ENCODE measurements at places on chromosomes 7 and 10.

DNA sequence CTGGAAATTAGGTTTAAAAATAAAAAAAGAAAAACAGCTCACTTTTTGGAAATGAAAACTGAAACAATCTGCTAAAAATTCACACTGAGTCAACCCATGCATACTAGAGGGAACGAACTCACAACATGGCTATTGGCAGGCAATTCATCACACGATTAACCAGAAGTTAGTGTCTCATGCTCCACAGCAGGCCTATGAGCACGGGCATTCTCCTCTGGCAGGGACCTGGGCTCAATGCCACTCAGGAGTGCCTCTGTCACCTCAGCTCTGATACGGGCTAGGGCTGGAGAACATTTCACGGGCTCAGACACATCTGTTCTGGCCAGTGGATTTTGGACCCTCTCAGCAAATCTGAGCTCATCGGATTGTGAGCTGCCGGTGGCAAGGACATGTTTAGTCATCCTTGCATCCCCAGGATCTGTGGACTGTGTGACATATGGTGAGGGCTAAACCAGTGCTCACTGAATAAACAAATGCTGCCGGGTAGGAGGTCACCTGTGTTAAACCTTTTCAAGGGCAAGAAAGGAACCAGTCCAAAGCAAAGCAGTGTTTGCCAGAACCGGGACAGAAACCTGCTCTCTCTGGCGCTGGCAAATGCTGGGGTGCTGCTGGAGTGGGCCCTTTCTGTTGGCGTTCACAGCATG, 40.1 kb downstream of the POLR3A start:
- DNase-seq: no peak

DNA sequence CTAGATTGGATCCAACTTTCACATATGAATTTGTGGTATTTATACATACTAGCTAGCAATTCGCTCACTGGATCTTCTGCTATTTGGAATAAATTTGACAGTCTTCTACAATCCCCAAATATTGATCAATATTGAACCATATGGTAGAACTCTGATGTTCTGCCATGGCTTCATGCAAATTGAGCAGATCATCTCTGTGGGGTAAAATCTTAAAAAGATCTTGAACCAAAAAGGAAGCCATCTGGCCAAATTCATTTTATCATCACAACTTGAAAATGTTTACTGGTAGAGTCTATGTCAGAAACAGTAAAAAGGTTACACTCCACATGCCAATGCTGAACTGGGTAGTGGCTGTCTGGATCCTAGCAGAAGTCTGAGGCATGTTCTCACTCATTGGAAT, 80.0 kb downstream of the LHFPL3 start:
- no peak for DNase-seq

- no peak for DNase-seq
These were observed 74.5 kb downstream of the VWDE start for GRCh38 chr7:12328888-12329770.

DNA sequence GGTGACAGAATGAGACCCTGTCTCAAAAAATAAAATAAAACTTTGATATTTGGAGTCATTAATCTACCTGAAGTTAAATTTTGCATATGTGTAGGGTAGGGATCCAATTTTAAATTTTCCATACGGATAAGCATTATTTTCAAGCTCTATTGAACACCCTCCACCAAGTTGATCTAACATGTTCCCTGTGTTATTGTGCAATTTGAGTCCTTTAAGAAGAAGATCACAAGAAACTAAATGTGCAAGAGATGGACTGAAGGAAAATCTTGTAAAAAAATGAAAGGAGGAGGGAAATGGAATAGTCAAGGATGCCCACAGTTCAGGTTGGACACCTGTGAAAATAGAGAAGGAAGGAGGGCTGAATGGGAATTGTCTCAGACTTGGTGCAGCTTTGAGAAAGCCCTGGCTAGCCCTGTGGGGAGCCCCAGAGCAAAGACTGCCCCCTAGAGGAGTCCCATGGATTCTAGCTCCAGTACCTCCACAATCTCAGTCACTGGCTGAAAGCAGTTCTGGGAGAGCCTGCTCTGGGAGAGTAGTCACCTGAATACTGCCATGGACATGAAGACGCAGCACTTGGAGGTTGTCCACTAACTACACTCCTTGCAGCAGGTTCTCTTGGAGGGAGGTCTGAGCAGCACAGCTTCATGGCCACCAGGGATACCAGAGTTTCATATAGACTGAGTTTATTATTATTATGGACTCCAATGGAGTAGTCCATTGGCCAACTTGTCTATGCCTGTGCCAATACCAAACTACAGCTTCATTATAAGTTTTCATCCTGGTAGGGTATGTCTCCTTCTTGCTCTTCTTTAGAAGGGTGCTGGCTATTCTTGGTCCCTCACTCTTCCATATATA, 5.7 kb upstream of the TIAL1 start:
- DNase-seq: no peak

- DNase-seq: no peak
These were observed 25.2 kb downstream of the ASZ1 start for GRCh38 chr7:117402109-117402508.

GRCh38 chr7:69765879-69766278, 167.6 kb downstream of the AUTS2 start:
- DNase-seq: no peak

DNA sequence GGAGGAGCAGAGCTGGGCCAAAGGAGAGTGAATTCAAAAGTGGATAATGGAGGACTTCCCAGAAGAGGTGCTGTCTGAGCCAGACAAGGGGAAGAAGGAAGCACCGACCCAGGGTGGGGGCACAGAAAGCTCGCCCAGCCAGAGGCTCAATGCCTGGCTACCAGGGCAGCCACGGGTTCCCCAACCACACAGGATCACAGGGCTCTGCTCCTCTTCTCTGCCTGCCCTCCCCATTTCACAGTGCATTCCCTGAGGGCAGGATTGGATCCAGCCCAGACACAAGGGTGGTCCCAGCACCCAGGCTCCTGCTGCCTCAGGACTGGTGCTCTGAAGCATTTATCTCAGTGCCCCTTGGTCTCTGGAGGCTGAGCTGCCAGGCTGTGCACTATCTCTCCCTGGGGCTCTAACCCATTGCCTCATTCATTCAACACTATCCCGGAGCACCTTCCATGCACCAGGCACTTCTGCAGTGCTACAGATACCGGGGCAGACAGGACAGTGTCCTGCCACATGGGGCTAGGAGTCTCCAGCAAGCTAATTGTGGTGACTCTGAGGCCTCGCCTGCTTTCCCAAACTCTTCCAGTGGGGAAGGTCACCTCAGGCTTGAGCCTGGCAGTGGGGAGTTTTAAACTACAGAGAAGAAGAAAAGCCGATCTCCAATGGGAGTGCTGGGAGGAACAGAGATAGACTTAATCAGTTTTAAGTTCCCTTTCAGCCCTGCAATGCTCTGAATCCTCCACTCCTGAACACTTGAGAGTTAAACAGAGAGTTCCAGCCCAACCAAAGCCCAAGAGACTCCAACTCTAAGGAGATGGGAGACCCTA, 201.8 kb upstream of the ZMIZ1 start:
- no peak for DNase-seq

DNA sequence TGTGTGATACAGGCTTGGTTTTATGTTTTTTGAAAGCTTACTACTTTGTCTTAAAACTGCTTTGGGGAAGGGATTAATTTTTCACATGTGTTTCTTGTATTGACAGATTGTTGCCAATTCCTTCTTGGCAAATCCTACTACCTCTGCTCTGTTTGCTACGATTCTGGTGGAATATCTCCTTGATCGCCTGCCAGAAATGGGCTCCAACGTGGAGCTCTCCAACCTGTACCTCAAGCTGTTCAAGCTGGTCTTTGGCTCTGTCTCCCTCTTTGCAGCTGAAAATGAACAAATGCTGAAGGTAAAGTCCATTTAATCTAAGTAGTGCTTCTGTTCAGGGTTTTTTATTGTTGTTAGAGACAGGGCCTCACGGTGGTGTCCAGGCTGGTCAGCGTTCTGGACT, 33.6 kb downstream of the TRRAP start:
- no peak for DNase-seq

DNA sequence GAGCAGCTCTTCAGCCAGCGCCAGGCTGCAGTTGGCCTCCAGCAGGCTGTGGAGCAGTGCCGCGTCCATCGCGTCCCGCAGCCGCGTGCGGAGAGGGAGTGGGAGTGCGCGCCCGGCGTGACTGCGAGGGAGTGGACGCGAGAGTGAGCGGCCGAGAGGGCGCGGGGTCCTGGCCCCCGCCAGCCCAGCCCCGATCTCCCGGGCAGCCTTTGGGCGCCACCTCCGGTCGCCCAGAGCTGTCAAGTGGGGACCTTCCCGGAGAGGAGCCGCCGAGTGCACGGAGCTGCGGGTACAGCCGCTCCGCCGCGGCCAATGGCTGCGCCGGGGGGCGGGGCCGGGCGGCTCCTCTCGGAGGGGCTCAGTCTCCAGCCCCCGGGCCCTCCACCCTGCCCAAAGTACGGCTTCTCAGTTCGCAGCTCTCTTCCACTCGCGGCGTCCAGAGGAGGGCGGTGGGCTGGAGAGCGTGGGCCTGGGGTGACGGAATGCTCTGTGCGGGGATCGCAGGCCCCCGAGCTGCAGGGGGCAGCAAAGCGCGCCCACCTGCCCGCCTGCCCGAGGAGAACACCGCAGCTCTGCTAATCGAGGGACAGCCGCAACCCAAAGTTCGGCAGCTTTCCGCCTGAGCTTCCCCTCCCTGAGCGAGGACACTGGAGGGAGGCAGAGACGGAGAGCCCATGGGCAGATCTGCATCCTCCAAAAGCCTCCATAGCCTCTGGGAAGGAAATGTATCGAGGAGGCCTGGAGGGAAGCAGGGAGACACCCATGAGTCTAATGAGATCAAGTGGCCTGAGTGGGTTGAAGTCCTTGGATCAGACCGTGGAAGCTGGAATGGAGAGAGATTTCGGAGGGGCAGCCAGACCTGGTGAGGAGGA, at the start of gene CRHR2:
TSS of gene CRHR2 (minus strand) at position 245 of the 872 bp plus-strand sequence. CDS start at position 69, 176 bp downstream.
- no peak for DNase-seq

GRCh38 chr7:13845601-13846000, 143.9 kb downstream of the ETV1 start:
- DNase-seq: no peak

- no peak for DNase-seq
These were observed 8.2 kb upstream of the SVIL start for GRCh38 chr10:29642990-29643389.

DNA sequence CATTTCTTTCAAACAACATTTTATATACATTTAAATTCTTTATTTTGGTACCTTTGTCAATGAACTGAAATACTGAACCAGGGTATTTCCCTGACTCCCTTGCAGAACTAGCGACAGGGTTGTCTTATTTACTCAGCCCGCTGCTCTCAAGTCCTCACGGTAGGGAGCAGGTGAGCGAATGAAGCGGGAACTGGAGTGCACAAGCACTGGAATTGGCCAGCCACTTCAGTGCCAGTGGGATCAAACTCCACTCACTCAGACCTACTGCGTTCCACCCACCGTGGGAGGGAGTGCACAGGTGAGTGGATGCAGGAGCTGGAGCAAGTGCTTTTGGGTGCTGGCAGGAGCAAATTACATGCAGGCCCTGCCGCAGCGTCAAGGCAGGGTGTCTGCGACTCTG, 28.1 kb upstream of the NEUROD6 start:
- DNase-seq: no peak

DNA sequence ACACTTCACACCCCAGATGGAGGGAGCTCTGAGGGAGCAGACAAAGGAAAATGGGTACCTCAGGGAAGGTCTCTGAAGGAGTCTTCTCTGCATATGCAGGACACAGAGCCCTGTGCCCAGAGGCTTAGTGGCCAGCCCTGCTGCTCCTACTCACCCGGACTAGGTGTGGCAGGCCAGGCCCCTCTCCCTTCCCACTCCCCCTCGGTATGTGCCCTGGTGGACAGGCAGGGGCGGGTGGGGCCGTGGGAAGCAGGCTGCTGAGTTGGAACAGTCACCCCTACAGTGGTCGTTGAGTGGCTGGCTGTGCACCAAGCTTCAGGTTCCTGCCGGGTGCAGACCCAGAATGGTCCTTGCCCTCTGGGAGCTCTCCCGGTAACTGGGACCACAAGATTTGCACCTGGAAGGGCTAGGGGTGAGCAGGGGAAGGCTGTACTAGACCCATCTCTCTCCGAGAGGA, 68.6 kb downstream of the ZMIZ1 start:
- DNase-seq: no peak

- DNase-seq: no peak
These were observed 206.9 kb upstream of the PHYHIPL start for GRCh38 chr10:58969576-58969975.

DNA sequence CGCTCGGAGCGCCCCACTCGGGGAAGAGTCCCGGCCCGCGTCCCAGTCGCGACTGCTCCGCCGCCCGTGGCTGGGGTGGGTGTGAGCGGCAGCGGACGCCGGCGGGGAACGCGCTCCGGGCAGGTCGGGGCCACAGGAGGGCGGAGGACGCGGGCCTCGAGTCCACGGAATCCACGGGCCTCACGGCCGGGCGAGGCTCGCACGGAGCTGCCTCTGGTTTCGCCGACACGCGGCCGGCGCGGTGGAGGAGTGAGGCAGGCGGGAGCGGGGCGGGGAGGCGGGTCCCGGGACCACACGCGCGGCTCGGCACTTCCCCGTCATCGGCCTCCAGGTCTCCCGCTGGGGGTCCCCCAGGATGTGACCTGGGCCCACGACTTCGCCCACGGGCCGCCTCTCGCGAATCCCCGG, 533 bp upstream of the NKX6-2 start:
- no peak for DNase-seq

GRCh38 chr10:110409488-110409887, 88.2 kb upstream of the DUSP5 start:
- no peak for DNase-seq

DNA sequence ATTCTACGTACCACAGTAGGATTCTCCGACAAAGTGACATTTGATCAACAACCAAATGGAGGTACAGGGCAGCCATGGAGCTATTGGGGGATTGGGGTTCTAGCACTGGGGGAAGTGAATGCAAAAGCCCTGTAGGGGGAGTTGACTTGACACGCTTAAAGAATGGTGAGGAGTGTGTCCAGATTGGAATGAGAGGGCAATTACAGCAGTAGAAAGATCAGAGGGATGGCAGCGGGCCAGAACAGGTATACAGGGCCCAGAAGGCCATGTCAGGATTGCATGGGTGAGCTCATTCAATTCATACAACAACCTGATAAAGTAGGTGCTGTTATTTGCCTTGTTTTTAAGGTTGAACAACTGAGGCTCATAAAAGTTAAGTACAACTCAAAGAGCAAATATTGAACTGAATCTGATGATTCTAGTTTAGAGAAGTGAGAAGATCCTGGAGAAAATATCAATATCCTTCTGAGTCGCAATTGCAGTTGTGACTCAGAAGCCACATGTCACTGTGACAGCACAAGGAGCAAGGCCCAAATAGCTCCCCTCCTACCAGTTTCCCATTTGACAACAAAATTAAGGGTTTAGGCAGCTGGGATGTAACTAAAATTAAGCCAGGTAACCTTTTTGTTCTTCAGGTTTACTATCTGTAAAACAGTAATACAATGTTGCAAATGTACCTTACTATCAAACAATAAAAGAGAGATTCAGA, 28.0 kb upstream of the CTTNBP2 start:
- no peak for DNase-seq
